ENCODE measurements at places on chromosomes 7 and 10.

GRCh38 chr7:7967886-7968543 lies 581 bp upstream of the GLCCI1 start:
- no peak for DNase-seq

DNA sequence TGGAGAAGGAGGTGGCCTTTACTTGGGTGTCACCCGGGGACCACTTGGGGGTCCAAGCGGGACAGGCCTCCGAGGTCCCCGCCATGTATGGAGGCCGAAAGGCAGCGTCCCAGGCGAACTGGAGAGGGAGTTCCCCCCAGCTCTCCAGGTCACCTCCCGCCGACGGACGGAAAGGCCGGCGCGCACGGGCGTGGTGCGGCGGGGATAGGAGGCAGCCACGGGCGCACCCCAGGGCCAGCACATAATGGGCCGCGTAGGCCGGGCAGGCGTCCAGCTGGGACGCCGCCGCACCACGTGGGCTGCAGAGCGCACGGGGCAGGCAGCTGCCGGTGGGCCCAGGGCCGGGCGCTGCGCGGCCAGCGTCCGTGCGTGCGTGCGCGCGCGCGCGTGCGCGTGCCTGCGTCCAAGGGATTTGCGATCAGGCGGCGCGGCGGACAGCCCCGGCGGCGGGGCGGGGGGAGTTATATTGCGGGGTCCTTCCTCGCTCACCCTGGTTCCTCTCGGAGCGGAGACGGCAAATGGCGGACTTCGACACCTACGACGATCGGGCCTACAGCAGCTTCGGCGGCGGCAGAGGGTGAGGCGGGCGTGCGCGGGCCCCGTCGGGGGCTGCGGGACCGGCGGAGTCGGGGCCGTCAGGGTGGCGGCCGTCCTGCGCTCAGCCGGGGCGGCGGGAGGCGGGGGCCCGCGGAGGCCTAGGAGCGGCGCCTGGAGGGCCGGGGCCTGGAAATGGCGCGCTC lies at the start of gene EIF4H:
TSS of gene EIF4H (plus strand) at position 491 of the 740 bp plus-strand sequence. CDS start at position 519, 28 bp downstream.
- DNase-seq: peak; percentile 94

GRCh38 chr10:59881640-59882039 lies 24.7 kb downstream of the CCDC6 start:
- no peak for DNase-seq

DNA sequence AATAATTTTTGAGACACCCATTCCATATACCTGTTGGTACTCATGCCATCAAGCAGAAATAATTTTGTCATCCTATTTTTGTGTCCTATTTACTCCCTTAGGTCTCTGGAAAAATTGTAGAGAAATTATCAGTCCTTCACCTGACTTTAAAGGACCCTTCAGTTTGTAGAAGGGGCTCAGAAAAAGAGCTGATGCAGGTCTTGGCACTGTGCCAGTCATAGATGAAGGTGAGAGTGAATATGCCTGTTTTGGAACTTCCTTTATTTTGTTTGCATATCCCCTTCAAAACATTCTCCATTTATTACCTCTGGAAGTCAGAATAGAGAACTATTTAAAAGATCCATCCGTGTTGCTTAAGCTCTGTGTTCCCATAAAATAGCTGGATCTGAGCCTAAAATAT lies 321.0 kb upstream of the TPK1 start:
- no peak for DNase-seq

- no peak for DNase-seq
These were observed 73.2 kb downstream of the POT1 start for GRCh38 chr7:124856299-124856888.

GRCh38 chr7:128666200-128666599 lies 5.9 kb upstream of the GARIN1A start:
- DNase-seq: no peak

DNA sequence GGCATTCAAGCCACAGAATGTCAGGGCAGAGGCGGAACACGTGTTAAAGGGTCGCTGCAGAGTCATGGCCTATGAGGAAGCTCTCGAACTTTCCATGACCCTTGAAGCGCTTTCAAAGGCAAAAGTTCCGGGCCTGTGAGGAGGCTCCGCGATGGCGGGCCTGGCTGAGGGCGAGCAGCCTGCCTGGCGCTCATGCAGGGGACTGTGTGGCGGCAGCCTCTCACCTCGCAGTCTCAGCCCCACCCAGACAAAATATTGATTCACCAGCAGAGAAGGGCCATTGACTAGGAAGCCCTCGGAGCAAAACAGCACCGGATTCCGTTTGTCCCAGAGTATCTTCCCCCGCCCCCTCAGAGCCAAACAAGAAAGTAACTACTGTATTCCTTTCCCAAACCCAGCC lies 12.8 kb upstream of the CNNM1 start:
- DNase-seq: no peak

DNA sequence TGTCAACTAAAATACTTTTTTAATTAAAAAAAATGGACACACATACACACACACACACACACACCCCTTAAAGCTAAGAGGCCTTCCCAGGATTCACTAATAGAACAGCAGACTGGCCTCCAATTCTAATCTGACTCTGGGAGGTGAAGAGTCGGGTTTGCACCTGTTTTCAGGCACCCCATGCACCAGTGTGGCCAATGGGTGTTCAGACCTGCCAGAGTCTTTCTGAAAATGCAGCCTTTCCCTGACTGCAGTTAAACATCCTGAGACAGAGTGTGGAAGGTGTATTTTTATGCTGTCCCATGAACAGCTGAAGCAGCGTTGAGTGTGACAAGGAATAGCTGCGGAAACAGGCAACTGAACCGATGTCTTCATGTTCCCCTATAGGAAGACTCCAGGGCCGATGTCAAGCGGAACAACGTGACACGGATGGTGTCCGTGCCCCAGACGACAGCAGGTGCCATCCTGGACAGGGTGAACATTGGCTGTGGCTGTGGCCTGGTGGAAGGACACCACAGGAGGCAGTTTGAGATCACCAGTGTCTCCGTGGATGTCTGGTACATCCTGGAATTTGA lies 74.6 kb upstream of the LYZL2 start:
- no peak for DNase-seq

DNA sequence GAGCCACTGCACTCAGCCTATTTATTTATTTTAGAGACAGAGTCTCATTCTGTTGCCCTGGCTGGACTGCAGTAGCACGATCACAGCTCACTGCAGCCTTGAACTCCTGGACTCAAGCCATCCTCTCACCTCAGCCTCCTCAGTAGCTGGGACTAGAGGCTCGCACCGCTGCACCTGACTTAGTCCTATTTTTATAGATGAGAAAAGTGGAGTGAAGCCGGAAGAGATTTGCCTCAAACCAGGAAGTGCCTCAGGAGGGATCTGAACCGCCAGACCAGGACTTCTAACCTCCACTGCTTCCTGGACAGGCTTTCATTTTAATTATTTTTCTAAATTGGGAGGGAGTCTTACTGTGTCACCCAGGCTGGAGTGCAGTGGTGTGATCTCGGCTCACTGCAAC lies 17.5 kb upstream of the CLIP2 start:
- DNase-seq: no peak

DNA sequence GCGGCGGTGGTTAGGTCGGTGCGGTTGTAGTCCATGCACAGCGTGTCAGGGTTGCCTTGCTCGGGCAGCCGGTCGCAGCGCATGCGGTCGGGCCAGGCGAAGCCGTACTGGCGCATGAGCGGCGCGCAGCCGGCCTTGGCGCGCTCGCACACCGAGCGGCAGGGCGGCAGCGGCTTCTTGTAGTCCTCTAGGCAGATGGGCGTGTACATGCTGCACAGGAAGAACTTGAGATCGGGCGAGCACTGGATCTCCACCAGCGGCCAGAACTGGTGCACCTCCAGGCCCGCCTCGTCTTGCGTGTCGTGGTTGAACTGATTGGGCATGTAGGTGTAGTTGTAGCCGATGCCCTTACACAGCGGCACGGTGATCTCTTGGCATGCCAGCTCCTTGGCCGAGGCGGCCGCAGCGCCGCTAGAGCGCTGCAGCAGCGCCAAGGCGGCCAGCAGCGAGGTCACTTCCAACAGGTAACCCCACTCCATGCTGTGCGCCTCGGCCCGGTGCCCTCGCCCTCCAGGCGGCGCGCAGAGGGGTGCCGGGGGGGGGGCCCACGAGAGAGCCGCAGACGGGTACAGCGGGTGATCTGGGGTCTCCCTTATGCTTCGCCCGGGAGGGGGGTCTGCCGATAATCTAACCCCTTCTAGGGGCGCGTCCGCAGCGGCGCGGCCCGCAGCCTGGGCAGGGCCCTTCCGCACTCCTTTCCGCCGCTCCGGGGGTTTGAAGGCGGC lies 983 bp downstream of the FZD8 start:
- peak; percentile 69 for DNase-seq

DNA sequence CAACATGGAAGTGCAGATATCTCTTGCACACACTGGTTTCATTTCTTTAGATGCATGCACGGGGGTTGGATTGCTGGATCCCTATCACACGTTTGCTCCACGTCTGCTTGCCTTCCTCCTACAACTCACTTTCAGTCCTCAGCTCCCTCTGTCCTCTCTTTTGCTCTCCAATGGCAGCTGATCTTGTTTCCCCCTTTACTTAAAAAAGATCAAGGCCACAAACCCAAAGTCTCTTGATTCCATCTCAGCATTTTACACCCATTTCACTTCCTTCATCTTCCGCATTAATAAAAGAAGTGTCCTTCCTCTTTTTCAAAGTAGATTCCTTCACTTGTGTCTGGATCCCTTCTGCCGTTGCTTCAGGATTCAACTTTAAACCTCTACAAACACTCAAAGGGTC lies 245.2 kb downstream of the DOCK4 start:
- no peak for DNase-seq

- no peak for DNase-seq
These were observed 169.2 kb downstream of the NOC3L start for GRCh38 chr10:94193466-94193924.

DNA sequence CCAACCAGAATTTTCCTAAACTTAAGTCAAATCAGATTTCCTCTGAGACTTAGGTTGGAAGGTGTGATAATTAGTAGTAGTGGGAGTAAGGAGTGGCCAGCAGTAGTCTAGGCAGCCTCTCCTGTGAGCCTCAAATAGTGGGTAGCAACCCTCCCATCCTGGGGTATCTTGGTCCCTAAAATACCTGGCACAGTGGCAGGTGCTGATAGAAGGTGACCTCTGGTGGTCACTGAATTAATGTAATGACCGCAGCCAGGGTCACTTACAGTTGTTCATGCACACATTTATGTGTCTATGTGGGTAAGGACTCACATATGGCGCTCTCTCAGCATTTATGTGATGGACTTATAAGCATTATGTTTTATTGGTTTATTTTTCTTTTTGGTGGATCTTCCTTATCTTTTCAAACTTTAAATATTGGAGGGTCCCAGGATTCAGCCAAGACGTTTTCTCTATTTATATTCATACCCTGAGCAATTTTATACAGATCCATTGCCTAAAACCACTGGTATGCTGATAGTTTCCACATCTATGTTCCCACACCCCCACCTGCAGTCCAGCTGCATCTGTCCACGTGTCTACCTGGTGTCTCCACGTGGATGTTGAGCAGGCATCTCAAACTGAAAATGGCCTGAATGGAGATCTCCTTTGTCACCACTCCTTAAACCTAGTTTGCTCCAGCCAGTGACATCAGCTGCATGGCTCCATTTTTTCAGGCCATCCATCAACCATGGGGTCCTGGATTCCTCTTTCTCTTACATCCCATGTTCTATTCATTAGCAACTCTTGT lies 18.3 kb downstream of the BMPER start:
- DNase-seq: no peak

DNA sequence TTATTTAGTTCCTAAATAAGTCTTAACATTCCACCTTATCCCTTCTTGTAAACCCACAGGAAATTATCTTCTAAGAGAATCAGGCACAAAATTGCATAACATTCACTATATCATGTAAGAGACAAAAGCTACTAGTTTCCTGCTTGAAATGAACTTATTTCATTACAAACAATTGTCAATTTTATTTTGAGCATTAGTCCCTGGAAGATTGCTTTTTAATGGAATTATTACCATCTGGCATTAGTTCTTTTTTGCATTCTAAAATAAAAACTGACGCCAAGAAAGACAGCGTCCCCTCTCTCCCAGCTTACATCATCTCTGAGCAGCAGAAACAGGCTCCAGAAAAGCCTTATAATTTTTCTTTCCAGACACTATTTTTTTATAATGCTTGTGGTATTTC lies 121.8 kb downstream of the NOC3L start:
- no peak for DNase-seq

- no peak for DNase-seq
These were observed 8.2 kb downstream of the GHRHR start for GRCh38 chr7:30971840-30972563.
